Activated CD4-positive, alpha-beta T cell treated with anti-CD3 and anti-CD28 coated beads, Interleukin-2, Interleukin-6, amounts not matched to agents 100 ng/mL and 50 ng/mL, durations not matched to agents 16 hours and 8 hours (primary cell): ENCODE measurements at places on chromosomes 16 and 17.

- DNase-seq: peak; percentile 86
Observed at GRCh38 chr16:28984619-28985135, at the start of gene LAT. Gene LAT, plus strand, starts transcription at chr16:28985052. Its CDS starts 366 bp downstream, at chr16:28985418.

DNA sequence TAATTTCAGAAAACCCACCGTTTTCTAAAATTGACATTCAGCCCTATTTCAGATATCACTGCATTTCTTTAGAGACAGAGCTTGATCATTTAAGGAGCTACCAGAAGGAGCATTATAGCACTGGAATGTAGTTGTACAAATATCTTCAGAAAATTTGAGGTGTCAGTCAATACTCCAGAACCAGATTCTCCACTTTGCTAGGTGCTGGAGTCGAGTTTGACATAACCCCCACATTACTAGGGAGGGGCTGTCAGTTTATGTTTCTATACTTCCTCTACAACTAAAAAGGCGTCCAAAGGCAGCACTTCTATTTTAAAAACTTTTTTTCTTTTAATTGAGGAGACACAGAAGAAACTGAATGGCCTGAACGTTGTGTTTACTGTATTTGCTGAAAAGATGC is 892 bp upstream of the KIAA0513 start:
- DNase-seq: no peak

DNA sequence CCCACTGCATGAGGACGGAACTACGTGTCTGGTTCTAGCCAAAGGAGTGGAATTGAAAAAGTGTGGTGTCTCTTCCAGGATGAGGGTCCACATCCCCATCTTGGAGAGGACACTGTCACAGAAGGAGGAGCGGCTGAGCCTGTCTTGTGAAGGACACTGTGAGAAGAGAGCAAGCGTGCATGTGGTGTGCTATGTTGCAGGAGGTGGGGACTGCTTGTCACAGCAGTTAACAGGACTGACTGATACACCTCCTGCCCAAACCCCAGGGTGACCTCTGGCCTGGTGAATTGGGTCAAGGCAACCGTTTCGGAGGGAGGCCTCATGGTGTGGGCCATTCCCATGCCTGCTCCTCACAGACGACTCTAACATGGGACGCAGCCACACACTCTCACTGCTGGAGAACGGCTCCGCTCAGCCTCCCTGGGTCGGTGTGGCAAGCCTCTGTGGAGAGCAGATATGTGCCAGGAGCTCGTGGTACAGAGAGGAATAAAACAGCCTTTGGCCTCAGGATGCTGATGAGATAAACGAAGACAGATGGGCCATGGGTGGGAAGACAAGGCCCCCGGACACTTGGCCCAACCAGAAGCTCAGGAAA is 56.4 kb upstream of the RBFOX3 start:
- DNase-seq: no peak

DNA sequence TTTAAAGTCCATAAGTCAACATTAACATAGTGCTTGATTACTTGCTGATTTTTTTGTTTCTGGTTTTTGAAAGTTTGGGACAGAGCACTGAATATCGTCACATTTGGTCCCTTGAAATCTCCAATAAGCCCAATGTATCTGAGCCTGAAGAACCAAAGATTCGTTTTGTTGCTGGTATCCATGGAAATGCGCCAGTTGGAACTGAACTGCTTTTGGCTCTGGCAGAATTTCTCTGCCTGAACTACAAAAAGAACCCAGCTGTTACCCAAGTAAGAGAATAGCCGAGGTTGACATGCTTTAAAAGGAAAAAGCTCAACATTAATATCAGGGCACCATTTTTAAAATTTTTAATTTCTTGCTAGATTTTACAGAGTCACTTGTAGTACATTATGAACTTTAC is 27.7 kb upstream of the GOSR1 start:
- no peak for DNase-seq

GRCh38 chr17:70405492-70406220 is 236.3 kb downstream of the KCNJ2 start:
- peak; percentile 11 for DNase-seq

DNA sequence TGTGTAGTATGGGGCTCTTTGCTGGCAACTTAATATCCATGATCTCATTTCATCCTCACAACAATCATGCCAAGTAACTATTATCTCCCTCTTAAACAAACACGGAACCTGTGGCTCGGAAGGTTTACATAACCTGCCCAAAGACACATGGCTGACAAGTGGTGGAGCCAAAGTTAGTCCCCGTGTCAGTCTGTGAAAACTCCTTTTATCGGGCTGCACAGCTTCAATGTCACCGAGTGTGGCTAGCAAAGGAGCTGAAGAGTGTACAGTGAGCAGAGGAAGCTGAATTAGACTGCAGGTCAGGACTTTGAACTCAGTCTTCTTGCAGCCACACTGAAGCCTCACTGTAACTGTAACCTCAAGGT is 80.3 kb downstream of the PARN start:
- no peak for DNase-seq

- DNase-seq: no peak
Observed at GRCh38 chr17:73795730-73796129, 151.5 kb upstream of the SDK2 start.

DNA sequence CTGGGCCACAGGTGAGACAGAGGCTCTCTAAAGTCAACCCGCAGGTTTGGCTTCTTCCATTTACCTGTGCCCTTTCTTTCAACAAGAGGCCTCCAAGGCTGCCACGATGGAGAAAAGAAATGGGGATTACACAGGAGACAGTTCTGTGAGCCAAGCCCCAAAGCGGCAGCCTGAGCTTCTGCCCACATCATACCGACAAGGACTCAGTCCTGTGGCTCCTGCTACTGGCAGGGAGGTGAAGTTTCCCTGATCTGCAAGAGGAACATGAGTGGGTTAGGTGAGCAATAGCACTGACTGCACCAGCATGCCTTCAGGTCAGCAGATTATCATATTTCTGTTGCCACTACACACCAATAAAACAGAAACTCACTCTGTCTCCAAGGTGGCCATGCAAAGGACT is 800.0 kb downstream of the KCNJ18 start:
- DNase-seq: no peak

- no peak for DNase-seq
Observed at GRCh38 chr17:48596735-48597527, 3.4 kb upstream of the HOXB5 start.

- no peak for DNase-seq
Observed at GRCh38 chr17:66850692-66851091, 15.8 kb downstream of the CACNG5 start.

DNA sequence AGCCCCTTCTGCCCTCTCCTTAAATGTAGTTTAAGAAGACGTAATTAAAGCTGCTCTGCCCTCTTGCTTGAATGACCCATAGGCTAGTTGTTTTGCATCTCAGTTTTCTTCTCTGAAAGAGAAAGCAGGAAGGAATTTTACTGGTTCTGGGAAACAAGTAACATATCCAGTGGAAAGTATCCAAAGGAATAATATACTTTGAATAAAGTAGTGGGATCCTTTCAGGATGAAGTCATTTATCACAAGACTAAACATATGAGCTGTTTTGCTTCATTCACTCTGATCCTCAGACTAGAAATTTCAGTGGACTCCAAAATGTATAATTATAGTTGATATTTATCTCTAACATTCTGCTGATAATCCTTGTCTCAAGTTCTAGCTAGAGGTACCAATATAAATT is 1297.6 kb upstream of the GOT2 start:
- no peak for DNase-seq

- no peak for DNase-seq
Observed at GRCh38 chr17:82388223-82388921, 16.8 kb downstream of the UTS2R start.

DNA sequence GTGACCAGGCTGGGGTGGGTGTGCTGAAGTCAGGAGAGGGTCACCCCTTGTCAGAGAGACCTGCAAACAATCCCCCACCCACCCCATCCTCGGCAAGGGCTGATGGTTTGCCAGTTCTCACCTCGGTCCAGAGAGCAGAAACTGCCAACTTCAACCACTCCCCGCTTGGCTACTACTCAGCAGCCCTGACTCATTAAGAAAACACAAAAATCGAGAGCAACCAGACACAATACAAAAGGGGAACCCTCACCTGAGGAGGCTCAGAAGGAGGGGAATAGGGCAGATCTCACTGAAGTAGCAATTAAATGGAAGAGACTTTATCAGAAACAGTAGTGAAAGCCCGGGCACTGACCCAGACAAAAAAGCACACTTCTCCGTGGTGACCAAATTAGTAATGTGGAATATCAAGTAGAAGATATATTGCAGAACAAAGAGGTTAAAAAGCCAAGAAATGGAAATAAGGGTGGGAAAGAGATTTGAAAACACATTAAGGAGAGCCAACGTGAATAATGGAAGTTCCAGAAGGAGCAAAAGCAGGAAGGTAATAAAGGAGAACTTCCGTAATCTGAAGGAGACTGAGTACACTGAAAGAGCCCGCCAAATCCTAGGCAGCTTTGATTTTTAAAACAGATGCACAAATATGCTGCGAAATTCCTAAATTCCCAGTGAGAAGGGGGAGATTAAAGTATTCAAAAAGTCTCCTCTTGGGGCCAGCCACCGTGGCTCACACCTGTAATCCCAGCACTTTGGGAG is 23.6 kb downstream of the CENPV start:
- no peak for DNase-seq

- DNase-seq: no peak
Observed at GRCh38 chr16:80263848-80264694, 276.7 kb upstream of the DYNLRB2 start.

DNA sequence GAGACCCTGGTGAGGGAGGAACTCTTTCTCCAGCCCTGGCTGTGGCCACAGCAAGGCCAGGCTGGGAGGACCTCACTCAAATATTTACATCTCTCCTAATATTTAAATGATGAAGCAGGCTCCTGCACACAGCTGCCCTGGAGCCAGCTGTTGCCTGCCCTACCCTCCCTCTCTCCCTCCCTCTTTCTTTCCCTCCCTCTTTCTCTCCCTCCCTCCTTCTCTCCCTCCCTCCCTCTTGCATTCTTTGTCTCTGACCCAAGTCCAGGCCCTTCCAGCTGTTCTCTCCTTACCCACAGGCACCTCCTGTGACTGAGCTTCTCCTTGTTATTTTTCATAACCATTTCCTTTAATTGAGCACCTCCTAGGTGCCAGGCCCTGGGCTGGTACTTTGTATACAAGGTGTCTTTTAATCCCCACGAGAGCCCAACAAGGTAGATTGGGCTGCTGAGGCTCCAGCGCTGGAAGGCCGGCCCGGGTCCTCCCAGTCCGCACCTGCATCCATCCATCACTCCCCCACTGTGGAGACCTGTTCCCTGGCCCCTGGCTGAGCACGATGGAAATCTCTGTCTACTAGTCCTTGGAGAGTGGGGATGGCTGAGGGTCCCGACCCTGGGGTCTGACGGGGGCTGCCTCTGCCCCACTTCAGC is 242.3 kb downstream of the SEC14L1 start:
- DNase-seq: no peak

DNA sequence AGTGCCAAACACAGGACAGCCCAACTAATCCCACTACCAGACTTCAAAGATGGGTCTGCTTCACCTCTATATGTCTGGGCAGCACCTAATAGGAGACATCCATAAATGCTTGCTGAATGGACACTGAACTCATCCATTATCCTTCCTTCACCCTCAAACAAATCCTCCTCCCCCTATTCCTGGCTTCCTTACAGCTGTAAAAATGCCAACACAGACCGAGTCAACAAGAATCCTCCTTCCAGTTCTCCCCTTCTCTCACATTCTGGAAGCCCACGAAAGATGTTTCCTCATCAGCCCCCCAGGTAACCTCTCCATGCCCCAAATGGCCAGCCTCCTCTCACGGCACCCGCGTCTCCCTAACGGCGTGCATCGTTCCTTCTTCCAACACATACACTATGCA is 12.3 kb downstream of the PELP1 start:
- DNase-seq: no peak

DNA sequence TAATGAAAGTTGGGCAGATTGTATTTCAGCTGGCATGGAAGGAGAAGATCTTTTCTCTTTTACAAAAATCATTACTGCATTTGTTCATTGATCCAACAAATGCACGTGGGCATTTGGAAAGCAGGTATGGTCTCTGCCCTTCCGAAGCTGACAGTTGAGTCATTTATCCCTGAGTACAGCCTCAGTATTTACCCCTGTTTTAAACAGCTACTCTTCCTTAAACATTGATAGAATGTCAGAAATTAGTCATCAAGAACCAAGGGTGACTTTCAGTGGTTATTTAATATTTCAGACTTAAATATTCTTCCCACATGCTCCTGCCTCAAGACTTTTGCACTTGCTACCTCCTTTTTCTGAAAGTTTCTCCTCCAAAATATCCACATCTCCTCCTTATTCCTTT is 226.7 kb upstream of the HSBP1 start:
- peak; percentile 13 for DNase-seq

- DNase-seq: no peak
Observed at GRCh38 chr17:6177941-6178694, 107.9 kb downstream of the WSCD1 start.

DNA sequence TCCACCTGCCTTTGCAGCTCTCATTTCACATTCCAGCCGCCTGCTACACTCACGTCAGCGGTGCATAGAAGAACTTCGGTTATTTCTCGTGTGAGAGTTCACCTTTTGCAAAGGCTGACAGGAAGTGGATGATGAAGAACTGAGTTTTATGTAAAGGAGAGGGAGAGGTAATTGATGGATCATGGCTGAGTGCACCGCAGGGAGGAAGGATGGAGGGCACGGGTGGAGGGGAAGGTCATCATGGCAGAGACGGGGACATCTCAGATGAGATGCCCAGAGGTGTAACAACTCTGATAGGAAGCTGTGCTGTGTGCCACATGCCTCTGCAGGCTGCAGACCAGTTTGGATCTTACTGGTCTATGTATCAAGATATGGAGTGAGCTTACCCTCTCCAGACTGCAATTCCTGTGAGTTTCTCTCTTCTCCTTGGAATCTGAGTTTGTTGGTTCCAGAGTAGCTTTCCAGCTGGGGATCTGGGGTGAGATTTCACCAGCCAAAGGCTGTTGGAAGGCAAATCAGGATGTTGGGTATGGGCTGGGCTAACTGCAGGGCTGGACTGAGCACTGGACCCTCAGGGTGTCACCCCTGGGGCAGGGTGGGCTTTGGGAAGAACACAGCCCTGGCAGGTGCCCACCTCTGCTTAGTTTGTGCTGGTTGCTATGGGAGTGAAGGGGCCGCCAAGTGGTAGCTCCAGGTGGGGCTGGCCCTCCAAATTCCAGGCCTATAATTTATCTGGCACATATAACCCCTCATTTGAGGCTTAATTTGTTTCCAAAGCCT is 777.0 kb downstream of the KCNJ18 start:
- no peak for DNase-seq

DNA sequence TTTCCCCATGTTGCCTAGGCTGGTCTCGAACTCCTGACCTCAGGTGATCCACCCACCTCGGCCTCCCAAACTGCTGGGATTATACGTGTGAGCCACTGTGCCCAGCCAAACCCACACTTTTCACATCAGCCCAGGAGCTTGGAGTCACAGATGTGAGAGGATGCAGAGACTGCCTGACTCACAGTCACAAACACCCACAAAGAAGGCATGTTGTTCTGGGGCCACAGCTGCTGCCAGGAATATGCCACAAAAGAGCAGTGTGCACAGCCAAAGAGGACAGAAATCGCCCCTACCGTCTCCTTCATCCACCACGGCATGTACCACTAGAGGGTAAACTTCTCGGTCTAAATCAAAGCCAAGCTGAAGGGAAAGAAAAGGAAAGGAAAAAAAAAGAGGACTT is 25.1 kb upstream of the FOXJ1 start:
- no peak for DNase-seq
